SK-MEL-5 (cell line): ENCODE measurements at places on chromosomes 11 and 22.

DNA sequence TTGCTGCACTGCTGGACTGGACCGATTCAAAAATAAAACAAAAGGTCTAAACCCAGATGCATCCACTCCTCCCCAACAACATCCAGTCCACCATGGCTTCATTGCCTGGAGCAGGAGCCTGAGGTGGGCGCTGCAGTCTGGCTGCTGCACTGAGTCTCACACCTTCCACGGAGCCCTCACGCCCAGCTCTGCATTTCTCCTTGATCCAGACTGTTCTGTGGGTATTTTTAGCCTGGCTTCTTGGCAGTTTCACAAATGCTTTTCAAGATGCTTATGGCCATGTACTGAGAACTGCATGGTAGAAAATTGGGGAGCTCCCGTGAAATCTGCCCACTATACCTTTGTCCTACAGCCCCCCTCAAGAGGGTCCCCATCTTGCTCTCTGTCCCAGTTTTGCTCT lies 53.3 kb upstream of the JAM3 start:
- DNase-seq = no peak

DNA sequence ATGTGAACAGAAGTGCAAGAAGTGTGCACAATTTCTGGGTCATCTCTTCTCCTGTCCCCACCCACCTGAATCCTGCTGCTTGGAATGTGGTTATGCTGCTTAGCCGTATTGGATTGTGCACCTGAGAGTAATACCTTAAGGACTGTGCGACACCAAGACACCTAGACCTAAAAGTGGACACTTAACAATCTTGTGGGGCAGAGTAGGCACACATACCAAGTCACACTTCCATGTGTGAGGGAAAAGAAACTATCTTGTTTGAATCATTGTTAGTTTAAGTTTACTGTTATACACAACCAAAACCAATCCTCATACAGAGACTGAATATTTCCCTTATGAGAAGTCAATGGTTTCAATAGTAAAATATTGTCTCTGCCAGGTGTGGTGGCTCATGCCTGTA lies 93.7 kb downstream of the CCDC83 start:
- DNase-seq = no peak

DNA sequence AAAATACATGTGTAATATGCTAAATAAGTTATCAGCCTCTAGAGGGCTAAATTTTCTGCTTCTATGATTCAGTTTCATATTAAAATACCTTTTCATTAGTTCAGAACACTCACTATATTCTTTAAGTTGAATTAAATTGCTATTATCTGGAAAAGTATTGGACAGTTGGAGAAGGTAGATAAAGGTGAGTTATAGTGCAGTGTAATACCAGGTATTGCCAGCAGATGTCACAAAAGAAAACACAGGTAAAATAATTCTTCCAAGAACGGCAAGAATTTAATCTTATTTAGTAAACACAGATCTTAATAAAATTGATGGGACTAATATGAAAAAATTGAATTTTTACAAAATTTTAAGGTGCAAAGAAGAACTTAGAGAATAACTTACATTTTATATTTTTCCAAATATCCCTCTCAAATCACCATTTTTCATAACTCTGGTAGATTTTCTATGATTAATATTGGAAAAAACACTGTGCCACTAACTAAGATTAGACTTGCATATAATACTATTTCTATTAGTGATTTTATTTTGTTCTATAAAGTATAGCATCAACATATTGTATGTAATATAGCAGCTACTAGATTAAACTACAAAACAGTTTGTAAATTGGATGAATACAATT lies 1.7 kb upstream of the LRRC4C start:
- DNase-seq = peak; percentile 36

- no peak for DNase-seq
These were observed 223.9 kb upstream of the ZBED5 start for GRCh38 chr11:11081776-11082175.

GRCh38 chr11:4063348-4063747 lies 31.3 kb upstream of the RRM1 start:
- no peak for DNase-seq

- no peak for DNase-seq
These were observed 13.2 kb upstream of the C1QTNF4 start for GRCh38 chr11:47607380-47607779.

- DNase-seq = no peak
These were observed 51.7 kb downstream of the GAB4 start for GRCh38 chr22:16956290-16956689.

DNA sequence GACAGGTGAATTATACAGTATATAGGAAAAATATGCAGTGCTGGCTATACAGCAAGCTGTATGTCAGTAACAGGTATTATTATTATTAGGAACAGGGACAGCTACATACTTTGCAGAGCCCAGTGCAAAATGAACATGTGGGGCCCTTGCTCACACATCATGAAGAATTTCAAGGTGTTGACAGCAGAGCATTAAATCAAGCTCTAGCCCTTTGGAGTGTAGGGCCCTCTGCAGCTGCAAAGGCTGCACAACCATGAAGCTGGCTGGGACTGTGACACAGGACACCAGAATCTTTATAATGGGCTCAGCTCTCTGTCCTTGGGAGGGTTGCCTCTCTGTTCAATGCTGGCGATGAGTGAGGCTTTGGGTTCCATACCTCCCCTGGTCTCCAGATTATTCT lies 44.9 kb upstream of the DAGLA start:
- no peak for DNase-seq
